ENCODE measurements at places on chromosomes 4 and X.

DNA sequence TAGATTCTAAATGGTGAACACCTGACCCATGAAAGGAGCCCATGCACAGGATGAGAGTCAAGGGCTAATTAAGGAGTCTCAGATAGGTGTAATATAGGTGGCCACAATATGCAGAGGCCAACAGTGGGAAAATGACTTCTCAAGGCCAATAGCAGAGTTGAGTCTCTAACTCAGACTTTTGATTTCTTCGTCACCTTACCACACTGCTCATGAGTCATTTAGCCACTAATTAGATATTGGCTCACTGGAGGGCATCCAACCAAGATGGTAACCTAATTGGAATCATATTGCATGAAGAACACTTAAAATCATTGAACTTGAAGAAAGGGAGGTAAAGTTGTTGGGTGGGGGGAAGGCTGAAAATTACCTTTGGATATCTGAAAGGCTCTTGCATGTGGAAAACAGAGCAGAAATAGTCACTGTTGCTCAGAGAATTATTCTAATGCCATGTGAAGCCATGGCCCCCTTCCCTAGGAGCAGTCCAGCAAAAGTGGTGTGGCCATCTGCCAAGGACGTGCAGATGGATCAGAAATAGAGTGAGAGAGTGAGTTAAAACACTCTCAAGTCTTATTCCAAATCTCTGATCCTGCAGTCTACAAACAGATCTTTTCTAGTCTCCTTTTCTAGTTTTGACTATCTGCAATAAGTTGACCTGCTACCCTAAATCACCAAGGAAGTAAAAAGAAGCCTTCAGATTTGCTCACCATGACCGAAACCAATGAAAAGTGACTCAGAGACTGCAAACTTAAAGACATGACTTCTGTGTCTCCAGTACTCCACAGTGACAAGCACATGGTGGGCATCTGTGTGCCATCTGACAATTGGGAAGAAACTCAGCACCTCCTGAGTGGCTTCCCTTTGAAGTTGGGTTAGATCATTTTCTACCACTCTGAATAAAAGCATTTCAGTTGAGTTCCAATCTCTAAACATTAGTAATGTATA lies 93.9 kb upstream of the C1QTNF7 start:
- no peak for DNase-seq

GRCh38 chr4:115360431-115360830 lies 247.0 kb upstream of the NDST4 start:
- no peak for DNase-seq

- no peak for DNase-seq
These were observed 11.4 kb downstream of the RNF150 start for GRCh38 chr4:141121768-141122454.

DNA sequence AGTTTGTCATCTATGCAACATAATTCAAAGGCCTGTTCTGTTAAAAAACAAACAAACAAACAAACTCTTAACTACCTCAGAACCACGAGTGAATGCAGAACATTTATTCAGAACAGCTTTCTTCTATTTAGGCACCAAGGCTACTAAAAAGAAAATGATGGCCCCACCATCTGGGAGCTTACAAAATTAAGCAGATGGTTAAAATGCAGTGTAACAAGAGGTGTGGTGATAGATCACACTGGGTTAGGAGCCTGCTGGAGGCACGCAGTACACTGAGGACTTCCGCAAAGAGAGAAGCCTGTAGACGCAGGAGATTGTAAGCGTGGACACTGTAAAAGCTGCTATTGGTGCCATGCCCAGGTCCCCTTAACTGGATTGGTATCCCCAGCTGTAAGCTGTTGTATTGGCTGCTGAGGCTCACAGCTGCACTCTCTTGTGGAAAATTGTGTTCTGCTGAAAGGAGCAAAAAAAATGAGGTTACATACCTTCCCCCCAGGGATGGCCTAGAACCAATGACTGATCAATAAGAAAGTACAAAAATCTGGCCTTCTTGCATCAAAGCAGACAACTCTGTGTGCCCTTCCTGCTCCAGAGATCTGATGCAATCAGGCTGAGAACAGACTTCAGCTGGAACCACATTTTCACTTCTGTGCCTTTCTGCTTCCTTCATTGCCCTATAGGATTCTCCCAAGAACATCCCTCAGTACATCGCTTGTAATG lies 60.0 kb downstream of the SHROOM3 start:
- DNase-seq, result no peak

DNA sequence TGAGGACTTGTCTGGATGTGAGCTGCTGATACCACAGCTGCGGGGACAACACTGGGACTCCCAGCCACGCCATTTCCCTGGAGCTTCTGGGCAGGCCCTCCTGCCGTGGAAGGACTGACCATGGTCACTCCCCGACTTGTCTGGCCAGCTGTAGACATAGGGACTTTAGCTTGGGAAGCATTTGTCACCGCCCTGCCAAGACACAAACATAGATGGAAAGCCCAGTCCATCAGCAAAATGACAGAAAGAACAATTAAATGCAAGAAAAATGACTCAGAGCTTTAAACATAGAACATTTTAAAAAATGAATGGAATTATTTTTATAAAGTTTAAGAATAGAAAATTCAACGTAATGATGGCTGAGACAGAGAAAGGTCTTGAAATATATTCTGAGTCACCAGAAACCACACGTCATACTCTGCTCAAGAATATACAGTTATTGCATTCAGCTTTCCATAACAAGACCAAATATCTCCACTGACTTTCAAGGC lies 107.6 kb upstream of the CBR4 start:
- no peak for DNase-seq

DNA sequence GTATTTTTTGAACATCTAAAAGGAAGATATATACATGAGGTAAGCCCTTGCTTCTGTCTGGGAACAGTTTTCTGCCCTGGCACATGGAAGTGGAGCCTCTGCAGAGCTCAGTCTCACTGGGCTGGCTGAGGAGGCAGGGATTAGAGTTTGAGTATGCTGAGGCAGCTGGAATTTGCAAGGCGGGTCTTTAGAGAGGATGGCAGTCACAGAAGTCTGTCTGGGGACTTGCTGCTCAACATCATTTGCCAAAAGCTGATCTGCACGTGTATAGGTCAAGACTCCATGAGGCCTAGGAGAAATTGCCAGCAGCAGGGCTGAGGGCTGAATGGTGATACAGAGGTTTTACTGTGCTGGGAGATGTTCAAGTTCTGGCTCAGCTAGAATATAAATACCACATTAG lies 163.6 kb upstream of the ANK2 start:
- no peak for DNase-seq

DNA sequence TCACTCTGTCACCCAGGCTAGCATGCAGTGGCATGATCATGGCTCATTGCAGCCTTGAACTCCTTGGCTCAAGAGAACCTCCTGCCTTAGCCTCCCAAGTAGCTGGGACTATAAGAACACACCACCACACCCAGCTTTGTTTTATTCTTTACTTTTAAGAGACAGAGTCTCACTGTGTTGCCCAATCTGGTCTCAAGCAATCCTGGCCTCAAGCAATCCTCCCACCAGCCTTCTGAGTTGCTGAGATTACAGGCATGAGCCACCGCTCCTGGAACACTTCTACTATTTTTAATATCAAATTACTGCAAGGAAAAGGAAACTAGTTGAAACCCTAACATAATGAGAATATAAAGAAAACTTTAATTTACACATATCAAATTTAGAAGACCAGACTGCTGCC lies 85.4 kb downstream of the FAM13A start:
- DNase-seq, result no peak

- no peak for DNase-seq
These were observed 44.5 kb downstream of the SCFD2 start for GRCh38 chr4:53321151-53321983.

DNA sequence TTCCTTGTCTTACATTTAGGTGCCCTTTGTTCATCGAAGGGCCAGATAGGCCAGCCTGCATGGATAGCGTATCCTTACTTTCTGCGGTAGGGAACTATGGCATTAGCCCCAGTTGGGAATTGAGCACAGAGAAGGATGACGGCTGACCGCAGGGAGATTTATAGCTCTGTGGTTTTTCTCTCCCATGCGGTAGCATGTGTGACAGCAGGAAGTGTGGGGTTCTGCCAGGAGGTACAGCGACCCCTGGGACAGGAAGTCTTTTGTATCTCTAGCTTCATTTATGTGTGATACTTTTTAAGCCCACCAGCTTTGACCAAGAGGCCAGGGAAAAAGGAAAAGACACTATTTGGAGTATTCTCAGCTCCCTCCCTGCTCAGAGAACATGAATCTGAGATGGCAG lies 33.1 kb downstream of the GAB3 start:
- no peak for DNase-seq

GRCh38 chr4:122479935-122480416 lies 23.5 kb upstream of the IL2 start:
- DNase-seq, result no peak

GRCh38 chr4:150415213-150415612 lies 166.7 kb upstream of the MAB21L2 start:
- DNase-seq, result no peak

GRCh38 chr4:183435803-183436202 lies 8.6 kb upstream of the CDKN2AIP start:
- no peak for DNase-seq

- DNase-seq, result no peak
These were observed 119.0 kb upstream of the HCCS start for GRCh38 chrX:10992110-10992509.

DNA sequence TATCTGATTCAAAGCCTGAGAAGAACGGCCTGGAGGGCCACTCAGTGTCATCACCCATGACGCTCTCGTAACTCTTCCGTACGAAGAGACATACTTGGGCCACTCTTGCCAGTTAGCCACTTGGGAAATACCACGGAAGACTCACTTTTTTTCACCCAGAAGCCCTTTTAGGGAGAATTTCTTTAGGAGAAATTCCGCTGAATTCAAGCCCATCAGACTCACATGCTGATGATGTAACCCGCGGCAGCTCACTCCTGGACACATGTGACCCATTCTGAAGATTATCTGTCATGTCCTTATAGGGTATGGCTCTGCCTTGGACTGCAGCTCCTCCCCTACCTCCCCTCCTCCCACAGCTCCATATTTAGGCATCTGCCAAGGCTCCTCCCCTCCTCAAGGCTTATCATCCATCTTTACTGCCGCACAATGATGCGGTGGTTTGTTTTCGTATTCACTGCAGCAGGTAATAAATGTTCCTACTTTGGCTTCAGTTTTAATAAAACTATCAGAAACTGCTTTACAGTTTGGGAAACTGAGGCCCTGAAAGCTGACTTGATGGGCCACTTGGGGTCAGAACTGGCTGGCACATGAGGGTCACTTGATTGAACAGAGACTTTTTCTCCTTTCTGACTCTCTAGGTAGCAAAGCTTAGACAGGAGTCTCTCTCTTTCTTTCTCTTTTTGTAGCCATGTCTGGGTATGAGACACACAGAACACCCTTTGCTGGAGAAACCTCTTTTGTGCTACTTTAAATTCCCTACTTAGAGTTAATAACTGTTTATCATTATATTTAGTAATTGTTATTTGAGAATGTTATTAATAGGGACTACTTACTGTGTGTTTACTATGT lies 42.1 kb downstream of the RHOH start:
- no peak for DNase-seq

DNA sequence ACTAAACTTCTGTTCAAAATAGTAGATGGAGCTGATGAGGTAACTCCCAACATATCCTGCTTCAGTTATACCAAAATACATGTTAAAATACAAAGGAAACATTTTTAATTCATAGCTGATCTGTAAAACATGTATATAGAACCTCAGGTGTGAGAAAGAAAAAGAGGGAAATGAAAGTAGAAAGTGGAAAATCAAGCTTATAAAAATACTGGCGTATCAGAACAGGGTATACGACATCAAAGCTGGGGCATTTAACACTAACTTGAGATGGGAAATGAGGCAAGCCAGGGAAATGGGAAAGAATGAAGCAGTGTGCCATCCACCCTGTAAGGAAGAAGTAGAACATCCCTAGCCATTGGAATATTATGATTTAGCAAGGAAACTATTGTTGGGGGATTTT lies 767.5 kb downstream of the DMD start:
- no peak for DNase-seq

DNA sequence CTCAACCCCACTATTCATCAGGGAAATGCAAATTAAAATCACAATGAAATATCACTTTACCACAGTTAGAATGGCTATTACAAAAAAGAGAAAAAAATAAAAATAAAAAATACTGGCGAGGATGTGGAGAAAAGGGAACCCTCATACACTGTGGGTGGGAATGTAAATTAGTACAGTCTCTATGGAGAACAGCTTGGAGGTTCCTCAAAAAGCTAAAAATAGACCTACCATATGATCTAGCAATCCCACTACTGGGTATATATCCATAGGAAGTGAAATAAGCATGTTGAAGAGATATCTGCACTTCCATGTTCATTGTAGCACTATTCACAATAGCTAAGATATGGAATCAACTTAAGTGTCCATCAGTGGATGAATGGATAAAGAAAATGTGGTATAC lies 50.5 kb upstream of the PAGE1 start:
- DNase-seq, result no peak

- no peak for DNase-seq
These were observed 50.5 kb downstream of the TIGD2 start for GRCh38 chr4:89161841-89162240.

DNA sequence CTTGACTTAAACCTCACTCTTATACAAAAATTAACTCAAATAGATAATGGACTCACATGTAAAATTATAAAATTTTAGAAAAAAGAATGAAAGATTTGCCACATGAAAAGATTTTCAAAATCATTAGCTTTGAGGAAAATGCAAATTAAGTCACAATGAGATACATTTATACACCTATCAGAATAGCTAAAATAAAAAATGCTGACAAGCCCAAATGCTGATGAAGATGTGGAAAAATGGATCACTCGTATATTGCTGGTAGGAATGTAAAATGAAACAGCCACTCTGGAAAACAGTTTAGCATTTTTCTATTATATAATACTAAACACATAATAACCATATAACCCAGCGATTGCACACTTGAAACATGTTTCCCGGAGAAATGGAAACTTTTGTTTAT lies 316.2 kb downstream of the ANKRD50 start:
- DNase-seq, result no peak

- no peak for DNase-seq
These were observed 72.4 kb upstream of the JADE1 start for GRCh38 chr4:128737098-128737513.

GRCh38 chr4:186813377-186814068 lies 89.9 kb upstream of the FAT1 start:
- DNase-seq, result no peak

GRCh38 chr4:155339588-155339987 lies 37.2 kb downstream of the MAP9 start:
- DNase-seq, result no peak

- peak; percentile 37 for DNase-seq
These were observed 70.3 kb downstream of the NSUN7 start for GRCh38 chr4:40820101-40820500.

- DNase-seq, result no peak
These were observed 42.2 kb upstream of the HGFAC start for GRCh38 chr4:3399277-3400194.

GRCh38 chr4:146959692-146960091 lies 14.0 kb upstream of the TTC29 start:
- no peak for DNase-seq

- no peak for DNase-seq
These were observed 348.9 kb upstream of the CPEB2 start for GRCh38 chr4:14653338-14653737.

- no peak for DNase-seq
These were observed 333.3 kb upstream of the DDX53 start for GRCh38 chrX:22666441-22666840.

GRCh38 chr4:140675599-140676231 lies 80.5 kb downstream of the TBC1D9 start:
- no peak for DNase-seq
